Activated T-cell treated with anti-CD3 and anti-CD28 coated beads, Interleukin-2, amount 50 U/mL, for 72 hours (primary cell): ENCODE measurements at places on chromosomes 16 and 17.

- no peak overlapping the region for H3K27ac ChIP-seq
- no peaks in the 10 kb centered on the region for H3K36me3 ChIP-seq
- no peak for DNase-seq
- no peaks in the 10 kb centered on the region for H3K27me3 ChIP-seq
- H3K4me3 ChIP-seq, result no peak overlapping the region
Observed at GRCh38 chr16:50615891-50616290, 65.2 kb downstream of the SNX20 start.

- no peaks in the 10 kb centered on the region for H3K36me3 ChIP-seq
- H3K27ac ChIP-seq, result no peak overlapping the region
- H3K4me3 ChIP-seq, result no peak overlapping the region
- DNase-seq, result no peak
- H3K4me1 ChIP-seq, result no peaks in the 10 kb centered on the region
Observed at GRCh38 chr16:88370365-88370764, 12.4 kb upstream of the ZNF469 start.

- H3K27ac ChIP-seq, result peak overlapping the region; percentile 98
- H3K27me3 ChIP-seq, result no peaks in the 10 kb centered on the region
- H3K4me1 ChIP-seq, result peaks cover 80% of the 10 kb centered on the region
- H3K36me3 ChIP-seq, result peaks cover 11% of the 10 kb centered on the region
- no peak for DNase-seq
Observed at GRCh38 chr16:81003610-81004460, 2.9 kb downstream of the CMC2 start.

- no peaks in the 10 kb centered on the region for H3K27me3 ChIP-seq
- no peak overlapping the region for H3K4me3 ChIP-seq
- no peak for DNase-seq
- no peak overlapping the region for H3K27ac ChIP-seq
- peaks cover 92% of the 10 kb centered on the region for H3K4me1 ChIP-seq
Observed at GRCh38 chr17:77379832-77380231, 239.1 kb downstream of the SEC14L1 start.

DNA sequence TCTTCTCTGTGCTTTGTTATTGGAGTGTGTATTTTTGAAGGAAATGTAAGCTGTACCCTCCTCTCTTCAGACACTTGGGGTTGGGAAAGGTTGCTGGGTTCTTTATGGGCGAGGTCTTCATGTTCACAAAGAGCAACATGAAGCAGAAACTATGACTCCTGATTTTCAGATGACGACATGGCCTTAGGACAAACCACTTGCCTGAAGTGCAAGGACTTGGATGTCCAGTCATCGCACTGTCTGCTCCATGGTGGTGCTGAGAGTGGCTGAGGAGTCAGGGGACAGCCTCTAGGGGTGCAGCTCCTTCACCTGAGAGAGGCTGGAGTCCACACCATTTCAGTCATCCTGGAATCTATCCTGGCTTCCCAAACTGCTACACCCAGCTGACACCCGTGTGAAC is 183.9 kb upstream of the CDH5 start:
- H3K27ac ChIP-seq, result no peak overlapping the region
- H3K27me3 ChIP-seq, result peaks cover 11% of the 10 kb centered on the region
- H3K4me3 ChIP-seq, result no peak overlapping the region

- H3K4me3 ChIP-seq, result peak overlapping the region; percentile 14
- H3K27me3 ChIP-seq, result no peaks in the 10 kb centered on the region
- no peak for DNase-seq
- H3K4me1 ChIP-seq, result peaks cover 38% of the 10 kb centered on the region
- no peak overlapping the region for H3K27ac ChIP-seq
- H3K36me3 ChIP-seq, result no peaks in the 10 kb centered on the region
Observed at GRCh38 chr17:50154604-50155003, 4.1 kb upstream of the PPP1R9B start.

GRCh38 chr17:82302568-82302963 is 14.8 kb downstream of the CD7 start:
- peaks cover 91% of the 10 kb centered on the region for H3K4me1 ChIP-seq
- peaks cover 8% of the 10 kb centered on the region for H3K36me3 ChIP-seq
- peak overlapping the region; percentile 99 for H3K4me3 ChIP-seq
- H3K27me3 ChIP-seq, result no peaks in the 10 kb centered on the region

DNA sequence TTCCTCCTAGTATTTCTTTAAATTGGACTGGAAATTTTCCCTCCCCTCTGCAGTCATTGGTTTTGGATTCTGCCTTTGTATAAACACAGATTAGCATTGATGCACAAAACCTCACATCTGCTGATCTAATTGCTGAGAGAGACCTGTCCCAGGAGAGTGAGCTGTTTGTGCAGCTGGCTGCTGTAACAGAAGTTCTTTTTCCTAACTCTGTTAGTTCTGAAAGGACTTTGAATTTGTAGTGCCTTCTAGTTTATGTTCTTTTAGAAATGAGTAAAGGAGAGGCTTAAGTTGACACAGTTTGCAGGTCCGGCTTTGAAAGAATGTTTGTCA is 45.2 kb upstream of the KPNB1 start:
- H3K4me3 ChIP-seq, result no peak overlapping the region
- H3K36me3 ChIP-seq, result peaks cover 4% of the 10 kb centered on the region
- no peak for DNase-seq

GRCh38 chr17:59002126-59002525 is 104.6 kb downstream of the TRIM37 start:
- no peak for DNase-seq
- H3K4me1 ChIP-seq, result peaks cover 40% of the 10 kb centered on the region

DNA sequence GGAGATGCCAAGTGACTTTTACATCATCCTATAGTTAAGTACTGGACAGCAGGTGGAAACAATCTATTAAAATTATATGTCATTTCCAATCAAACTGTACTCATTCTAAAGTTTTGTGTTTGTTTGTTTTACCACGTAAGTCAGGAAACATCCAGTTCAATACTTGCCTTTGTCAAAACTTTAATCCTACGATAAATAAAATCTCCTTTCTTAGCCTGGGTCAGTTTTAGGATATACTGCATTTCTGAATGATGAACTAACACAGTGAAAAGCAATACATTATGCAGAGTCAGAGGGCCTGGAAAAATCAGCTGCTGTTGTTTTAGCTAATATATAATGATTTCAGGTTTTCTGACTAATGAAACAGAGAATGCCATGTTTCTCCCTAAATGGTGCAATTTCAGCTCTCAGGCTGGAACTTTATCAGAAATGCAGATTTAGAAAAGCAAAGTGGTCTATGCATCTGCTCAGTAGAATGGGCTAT is 756.4 kb downstream of the CDH11 start:
- H3K27me3 ChIP-seq, result no peaks in the 10 kb centered on the region
- H3K27ac ChIP-seq, result no peak overlapping the region
- DNase-seq, result no peak
- H3K4me3 ChIP-seq, result no peak overlapping the region
- no peaks in the 10 kb centered on the region for H3K4me1 ChIP-seq
- no peaks in the 10 kb centered on the region for H3K36me3 ChIP-seq

GRCh38 chr16:56848029-56848936 is 16.7 kb upstream of the SLC12A3 start:
- peak overlapping the region; percentile 19 for H3K4me3 ChIP-seq
- DNase-seq, result peak; percentile 30
- H3K4me1 ChIP-seq, result peaks cover 36% of the 10 kb centered on the region
- peaks cover 5% of the 10 kb centered on the region for H3K36me3 ChIP-seq
- peak overlapping the region; percentile 48 for H3K27ac ChIP-seq
- H3K27me3 ChIP-seq, result no peaks in the 10 kb centered on the region
